ENCODE measurements at places on chromosomes 4 and X. TPM values are rescaled to one million over a fixed set of nuclear protein-coding genes. Genes with fewer than 3 reads are reported as not detected.
A peak's percentile ranks its signal among the peaks of the same experiment; 100 is the strongest.

- no peak overlapping the region for H3K4me3 ChIP-seq
- no peaks in the 10 kb centered on the region for H3K27me3 ChIP-seq
- no peaks in the 10 kb centered on the region for H3K4me1 ChIP-seq
- DNase-seq: no peak
Measured at GRCh38 chr4:182276210-182277109, 33.3 kb downstream of the TENM3 start.

GRCh38 chr4:143773998-143774895, 73.8 kb upstream of the FREM3 start:
- no peak overlapping the region for H3K27ac ChIP-seq
- no peaks in the 10 kb centered on the region for H3K27me3 ChIP-seq
- DNase-seq: peak; percentile 60

- no peaks in the 10 kb centered on the region for H3K27me3 ChIP-seq
- H3K36me3 ChIP-seq: no peaks in the 10 kb centered on the region
- no peak overlapping the region for H3K27ac ChIP-seq
- H3K4me3 ChIP-seq: no peak overlapping the region
- no peak for DNase-seq
Measured at GRCh38 chr4:94536049-94536448, 84.3 kb downstream of the PDLIM5 start.

DNA sequence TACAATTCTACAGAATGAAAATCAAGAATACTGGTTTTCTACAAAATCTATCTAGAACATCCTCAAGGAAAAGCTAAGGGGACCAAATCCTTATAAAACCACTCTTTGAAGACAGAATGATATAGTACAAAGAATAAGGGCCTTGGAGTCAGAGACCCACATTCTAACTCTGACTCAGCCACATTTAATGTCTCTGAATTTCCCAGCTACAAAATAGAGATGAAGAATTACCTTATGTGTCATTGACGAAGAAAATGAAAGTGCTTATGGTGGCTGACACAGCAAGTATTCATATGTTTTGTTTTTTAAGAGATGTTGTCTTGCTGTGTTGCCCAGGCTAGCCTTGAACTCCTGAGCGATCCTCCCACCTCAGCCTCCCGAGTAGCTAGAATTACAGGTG, 35.9 kb upstream of the CXorf38 start:
- no peak for DNase-seq
- H3K36me3 ChIP-seq: peaks cover 10% of the 10 kb centered on the region
- H3K27ac ChIP-seq: no peak overlapping the region
- peaks cover 13% of the 10 kb centered on the region for H3K4me1 ChIP-seq
- peaks cover 2% of the 10 kb centered on the region for H3K27me3 ChIP-seq
- no peak overlapping the region for H3K4me3 ChIP-seq

GRCh38 chr4:70571772-70572171, 20.3 kb upstream of the AMBN start:
- no peak for DNase-seq
- H3K4me3 ChIP-seq: no peak overlapping the region
- H3K36me3 ChIP-seq: no peaks in the 10 kb centered on the region
- no peaks in the 10 kb centered on the region for H3K27me3 ChIP-seq
- H3K27ac ChIP-seq: no peak overlapping the region
- no peaks in the 10 kb centered on the region for H3K4me1 ChIP-seq

GRCh38 chrX:111095974-111096895, at the start of gene PAK3:
Gene PAK3 (plus strand): TSS chrX:111096191. CDS start chrX:111123104, 26,913 bp downstream.
- H3K4me3 ChIP-seq: peak within 1 kb of the TSS; percentile 31
- H3K27ac ChIP-seq: peak within 1 kb of the TSS; percentile 12
- no peaks in the 10 kb centered on the region for H3K27me3 ChIP-seq
- H3K4me1 ChIP-seq: no peaks in the 10 kb centered on the region

GRCh38 chr4:181756451-181757095, 486.6 kb upstream of the TENM3 start:
- no peaks in the 10 kb centered on the region for H3K36me3 ChIP-seq
- no peaks in the 10 kb centered on the region for H3K4me1 ChIP-seq
- H3K27ac ChIP-seq: no peak overlapping the region
- no peak overlapping the region for H3K4me3 ChIP-seq

DNA sequence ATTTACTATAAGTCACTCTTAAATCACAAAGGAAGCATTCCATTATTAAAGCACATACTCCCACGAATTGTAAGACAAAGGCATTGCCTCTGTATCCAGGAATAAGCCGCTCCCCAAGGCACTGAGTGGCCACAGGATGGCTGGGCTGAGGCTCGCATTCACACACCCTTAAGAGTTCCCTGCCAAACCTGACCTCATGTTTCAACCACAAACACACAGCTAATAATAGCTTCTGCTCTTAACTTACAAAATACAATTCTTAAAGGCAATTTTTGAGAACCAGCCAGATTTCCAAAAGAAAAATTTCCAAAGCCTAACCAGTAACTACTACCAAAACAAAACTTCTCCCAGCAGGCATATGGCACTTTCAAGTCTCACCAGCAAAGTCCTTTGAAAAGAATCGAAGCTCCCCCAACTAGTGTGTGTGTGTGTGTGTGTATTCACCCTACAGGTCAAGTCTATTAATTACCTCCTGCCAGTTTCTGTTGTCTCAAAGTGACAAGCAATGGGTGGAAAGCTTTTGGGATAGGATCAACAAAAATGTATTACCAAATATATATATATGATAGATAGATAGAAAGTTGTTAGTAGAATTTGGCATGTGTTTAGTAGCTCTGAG, 36.0 kb downstream of the ARHGAP6 start:
- DNase-seq: peak; percentile 0
- H3K27ac ChIP-seq: no peak overlapping the region
- no peaks in the 10 kb centered on the region for H3K36me3 ChIP-seq
- no peaks in the 10 kb centered on the region for H3K4me1 ChIP-seq
- H3K4me3 ChIP-seq: no peak overlapping the region

DNA sequence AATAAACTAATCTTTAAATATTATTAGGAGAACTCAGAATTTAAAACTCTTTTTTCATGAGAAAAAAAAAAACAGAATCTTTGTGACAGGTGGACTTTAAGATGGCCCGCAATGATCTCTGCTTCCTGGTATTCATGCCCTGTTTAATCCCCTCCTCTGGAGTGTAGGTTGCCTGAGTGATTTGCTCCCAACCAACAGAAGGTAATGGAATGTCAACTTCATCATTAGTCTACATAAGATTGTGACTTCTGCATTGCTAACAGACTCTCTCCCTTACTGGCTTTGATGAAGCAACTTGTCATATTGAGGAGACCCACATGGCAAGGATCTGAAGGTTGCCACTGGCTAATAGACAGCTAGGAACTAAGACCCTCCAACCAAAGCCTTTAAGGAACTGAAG, 88.8 kb downstream of the CORIN start:
- DNase-seq: no peak
- H3K27ac ChIP-seq: no peak overlapping the region
- H3K4me1 ChIP-seq: no peaks in the 10 kb centered on the region
- H3K4me3 ChIP-seq: no peak overlapping the region
- no peaks in the 10 kb centered on the region for H3K36me3 ChIP-seq

GRCh38 chr4:67366311-67366861, 178.9 kb downstream of the CENPC start:
- no peak overlapping the region for H3K4me3 ChIP-seq
- no peaks in the 10 kb centered on the region for H3K36me3 ChIP-seq
- H3K27ac ChIP-seq: no peak overlapping the region
- no peak for DNase-seq

GRCh38 chrX:110044346-110045249, 41.7 kb downstream of the TMEM164 start:
- DNase-seq: no peak
- H3K4me1 ChIP-seq: no peaks in the 10 kb centered on the region
- H3K4me3 ChIP-seq: no peak overlapping the region
- no peaks in the 10 kb centered on the region for H3K27me3 ChIP-seq
- no peak overlapping the region for H3K27ac ChIP-seq

DNA sequence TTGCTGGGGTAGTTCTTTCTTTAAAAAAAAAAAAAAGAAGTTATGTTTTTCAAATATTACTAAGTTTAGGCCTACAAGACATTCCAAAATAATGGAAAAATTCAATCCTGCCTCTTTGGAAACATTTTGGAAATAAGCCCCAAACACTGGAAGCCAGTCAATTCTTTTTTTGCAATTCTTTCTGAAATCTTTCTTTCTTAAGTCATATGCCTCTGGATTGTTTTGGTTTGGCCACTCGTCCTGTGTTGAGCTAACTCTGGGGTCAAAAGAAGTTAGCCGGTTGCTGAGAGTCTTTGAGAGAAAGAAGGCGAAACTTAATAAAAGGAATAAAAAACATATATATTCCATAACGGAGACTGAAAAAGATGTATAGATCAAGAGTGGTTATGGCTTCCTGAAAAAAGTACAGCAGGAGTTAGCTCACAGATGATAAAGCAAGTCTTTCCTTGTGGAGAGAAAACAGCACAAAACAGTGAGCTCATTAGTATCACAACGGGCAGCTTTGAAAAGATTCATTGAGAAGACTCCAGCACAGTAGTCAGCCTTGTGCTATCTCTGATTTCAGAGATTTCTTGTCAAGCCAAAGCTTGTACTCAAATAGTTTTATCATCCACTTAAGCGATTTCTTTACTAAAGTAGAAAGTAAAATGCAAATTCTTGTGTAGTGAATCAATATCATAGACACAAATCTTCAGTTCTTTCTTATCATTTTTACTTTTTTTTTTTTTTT, 64.8 kb downstream of the PLS3 start:
- H3K27me3 ChIP-seq: no peaks in the 10 kb centered on the region
- no peak overlapping the region for H3K4me3 ChIP-seq
- no peak for DNase-seq
- peak overlapping the region; percentile 38 for H3K27ac ChIP-seq
- no peaks in the 10 kb centered on the region for H3K36me3 ChIP-seq

DNA sequence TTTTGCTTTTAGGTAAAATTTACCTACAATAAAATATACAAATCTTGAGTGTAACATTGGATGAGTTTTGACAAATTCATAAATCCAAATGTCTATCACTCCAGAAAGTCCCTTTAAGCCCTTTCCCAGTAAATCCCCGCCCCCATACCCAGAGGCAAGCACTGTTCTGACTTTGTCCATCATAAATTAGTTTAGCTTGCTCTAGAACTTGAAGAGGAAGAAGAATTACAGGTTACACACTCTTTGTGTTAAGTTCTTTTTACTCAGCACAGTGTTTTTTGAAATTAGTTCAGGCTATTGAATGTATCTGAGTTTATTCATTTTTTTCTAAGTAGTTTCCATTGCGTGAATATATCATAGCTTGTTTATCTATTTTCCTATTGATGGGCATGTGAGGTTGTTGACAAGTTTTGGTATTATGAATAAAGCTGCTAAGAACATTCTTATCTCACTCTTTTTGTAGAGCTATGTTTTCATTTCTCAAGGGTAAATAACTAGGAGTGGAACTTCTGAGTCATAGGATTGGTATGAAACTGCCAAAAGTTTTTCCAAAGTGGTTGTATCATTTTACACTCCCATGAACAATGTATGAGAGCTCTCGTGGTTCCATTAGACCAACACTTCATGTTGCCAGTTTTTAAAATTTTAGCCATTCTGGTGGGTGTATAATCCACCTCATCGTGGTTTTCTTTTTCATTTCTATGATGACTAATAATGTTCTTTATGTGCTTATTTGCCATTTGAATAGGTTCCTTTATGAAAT, 22.4 kb upstream of the HPSE start:
- peaks cover 13% of the 10 kb centered on the region for H3K4me1 ChIP-seq
- H3K27me3 ChIP-seq: no peaks in the 10 kb centered on the region
- no peaks in the 10 kb centered on the region for H3K36me3 ChIP-seq

GRCh38 chr4:40681600-40681999, 51.9 kb upstream of the RBM47 start:
- H3K27me3 ChIP-seq: no peaks in the 10 kb centered on the region
- no peak overlapping the region for H3K4me3 ChIP-seq
- H3K36me3 ChIP-seq: no peaks in the 10 kb centered on the region
- DNase-seq: no peak
- peaks cover 33% of the 10 kb centered on the region for H3K4me1 ChIP-seq

The USP17L27 gene
- not detected for total RNA-seq

GRCh38 chr4:89142691-89143669, 31.6 kb downstream of the TIGD2 start:
- H3K27me3 ChIP-seq: no peaks in the 10 kb centered on the region
- no peaks in the 10 kb centered on the region for H3K4me1 ChIP-seq
- H3K36me3 ChIP-seq: no peaks in the 10 kb centered on the region
- no peak overlapping the region for H3K27ac ChIP-seq
- DNase-seq: no peak
- no peak overlapping the region for H3K4me3 ChIP-seq

Measured in thyroid gland (tissue), 4 donors.